ENCODE measurements at places on chromosomes 3 and 15.

- no peak for DNase-seq
Measured at GRCh38 chr15:39834256-39834655, 51.6 kb upstream of the FSIP1 start.

DNA sequence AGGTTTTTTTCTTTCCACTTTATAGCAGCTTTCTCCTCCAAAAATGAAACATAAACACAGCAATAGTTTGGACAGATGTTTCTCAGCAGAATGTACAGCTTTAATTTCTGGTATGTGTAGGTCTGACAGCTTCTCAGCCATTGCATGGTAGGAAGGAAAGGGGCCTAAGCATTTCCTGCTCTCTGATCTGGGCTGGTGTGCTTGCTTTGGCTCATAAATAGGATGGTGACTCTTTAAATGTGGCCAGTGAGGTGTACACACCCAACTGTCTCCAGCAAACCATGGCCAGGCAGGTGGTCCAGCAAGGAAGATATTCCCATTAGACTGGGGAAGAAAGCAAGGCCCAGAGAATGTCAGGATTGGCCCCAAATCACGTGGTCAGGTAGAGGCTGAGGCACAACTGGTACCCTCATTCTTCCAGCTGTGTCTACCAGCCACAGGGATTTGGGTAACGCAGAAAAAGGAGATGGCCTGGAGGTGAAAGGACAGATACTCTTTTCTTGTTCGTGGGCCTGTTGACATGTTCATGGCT, 52.1 kb downstream of the ITGA11 start:
- no peak for DNase-seq

DNA sequence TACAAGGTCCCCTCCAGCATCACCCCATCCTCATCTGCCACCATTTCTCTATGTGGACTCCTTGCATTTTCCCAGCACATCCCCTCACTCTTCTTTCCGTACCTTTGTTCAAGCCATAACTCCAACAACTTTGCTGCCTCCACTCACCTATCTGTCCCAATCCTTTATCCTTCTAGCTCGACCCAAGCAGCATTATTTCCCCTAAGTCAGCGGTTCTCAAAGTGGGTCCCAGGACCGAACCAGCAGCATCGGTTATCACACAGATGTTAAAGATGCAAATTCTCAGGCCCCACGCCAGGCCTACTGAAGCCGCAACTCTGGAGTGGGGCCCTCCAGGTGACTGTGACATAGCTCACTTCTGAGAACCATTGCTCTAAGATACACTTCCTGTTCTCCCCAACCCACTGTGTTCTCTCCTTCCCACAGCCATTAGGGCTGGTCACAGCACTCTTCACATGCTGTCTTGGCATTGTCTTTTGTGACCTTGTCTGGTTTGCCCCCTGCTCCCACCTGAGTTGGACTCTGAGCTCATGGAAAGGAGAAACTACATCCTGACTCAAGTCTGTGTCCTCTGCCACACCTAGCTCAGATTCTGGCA, 56.2 kb downstream of the AAGAB start:
- no peak for DNase-seq

DNA sequence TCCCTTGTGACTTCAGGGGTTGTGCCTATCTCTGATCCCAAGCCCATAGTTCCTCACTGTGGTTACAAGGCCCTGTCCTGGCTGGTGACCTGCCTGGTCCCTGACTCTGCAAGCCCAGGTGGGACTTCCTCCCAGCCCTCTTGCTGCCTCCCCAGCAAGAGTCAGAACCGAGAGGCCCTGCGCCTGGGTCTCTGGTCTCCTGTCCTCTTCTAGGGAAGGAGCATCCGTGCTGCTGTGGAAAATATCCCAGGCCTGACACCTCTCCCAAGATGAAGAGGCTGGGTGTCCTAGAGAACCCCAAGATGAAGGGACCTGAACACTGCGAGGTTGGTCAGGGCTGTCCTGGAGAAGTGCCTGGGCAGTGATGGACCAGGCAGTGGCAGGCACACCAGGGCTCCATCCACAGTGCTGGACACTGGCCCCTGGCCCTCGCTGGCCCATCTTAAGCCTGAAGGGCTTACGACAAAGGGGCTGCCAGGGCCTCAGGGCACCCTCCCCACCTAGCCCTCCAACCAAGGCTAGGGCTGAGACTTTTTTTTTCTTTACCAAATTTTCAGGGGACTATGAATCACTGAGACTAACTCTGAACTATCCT, 32.7 kb downstream of the PTH1R start:
- no peak for DNase-seq

- DNase-seq, result no peak
Measured at GRCh38 chr3:34207002-34207401, 408.6 kb downstream of the PDCD6IP start.

DNA sequence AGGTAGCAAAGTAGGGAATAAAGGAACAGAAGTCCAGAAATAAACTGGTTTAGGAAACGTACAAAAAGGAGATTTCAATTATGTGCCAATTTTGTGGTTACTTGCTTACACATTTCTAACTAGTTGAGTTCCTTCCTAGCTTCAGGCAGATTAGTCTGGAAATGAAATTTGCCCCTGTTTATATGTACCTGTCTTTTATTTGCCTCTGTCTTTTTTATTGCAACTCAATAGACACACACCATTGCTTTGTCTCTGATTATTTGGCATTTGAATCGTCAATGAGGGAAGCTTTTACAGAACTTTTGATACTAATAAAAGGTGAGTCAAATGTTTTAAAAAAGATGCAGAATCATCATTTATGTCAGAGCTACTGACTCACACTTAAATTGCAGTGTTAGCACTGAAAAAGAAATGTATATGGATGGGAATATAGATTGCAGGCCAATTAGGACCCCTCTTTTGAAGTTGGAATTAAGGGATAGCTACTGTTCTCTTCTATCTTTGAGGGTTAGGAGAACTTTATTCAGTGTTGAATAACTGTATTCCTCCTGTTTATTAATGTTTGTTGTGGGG, 60.5 kb downstream of the TRAK1 start:
- no peak for DNase-seq

GRCh38 chr3:192840143-192840836, 77.4 kb downstream of the MB21D2 start:
- no peak for DNase-seq

GRCh38 chr3:67719333-67719732, 64.9 kb upstream of the SUCLG2 start:
- no peak for DNase-seq
